ENCODE measurements at places on chromosomes 6 and 20.

GRCh38 chr6:30883685-30884520 lies at the start of gene DDR1:
TSS of gene DDR1 (plus strand) at chr6:30884519. CDS start at chr6:30888730, 4,211 bp downstream.
- peak; percentile 32 for DNase-seq

- DNase-seq = no peak
Observed at GRCh38 chr20:1472556-1473245, 6.1 kb upstream of the NSFL1C start.

DNA sequence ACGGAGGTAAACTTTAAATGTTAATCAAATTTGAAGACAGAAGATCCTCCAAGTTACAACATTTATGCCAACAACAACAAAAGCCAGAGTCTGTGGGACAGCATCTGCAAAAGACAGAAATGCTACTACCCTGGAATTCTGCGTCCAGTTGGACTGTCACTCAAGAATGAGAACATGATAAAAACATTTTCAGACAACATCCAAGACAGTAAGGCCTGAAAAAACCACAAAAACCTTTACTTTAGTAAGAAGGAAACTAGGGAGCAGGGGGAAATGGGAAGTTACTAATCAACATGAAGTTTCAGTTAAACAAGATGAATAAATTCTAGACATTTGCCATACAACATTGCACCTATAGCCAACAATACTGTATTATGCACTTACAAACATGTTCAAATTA lies 77.6 kb downstream of the MLIP start:
- no peak for DNase-seq

GRCh38 chr20:45933266-45934045 lies 1.0 kb upstream of the PCIF1 start:
- peak; percentile 75 for DNase-seq

DNA sequence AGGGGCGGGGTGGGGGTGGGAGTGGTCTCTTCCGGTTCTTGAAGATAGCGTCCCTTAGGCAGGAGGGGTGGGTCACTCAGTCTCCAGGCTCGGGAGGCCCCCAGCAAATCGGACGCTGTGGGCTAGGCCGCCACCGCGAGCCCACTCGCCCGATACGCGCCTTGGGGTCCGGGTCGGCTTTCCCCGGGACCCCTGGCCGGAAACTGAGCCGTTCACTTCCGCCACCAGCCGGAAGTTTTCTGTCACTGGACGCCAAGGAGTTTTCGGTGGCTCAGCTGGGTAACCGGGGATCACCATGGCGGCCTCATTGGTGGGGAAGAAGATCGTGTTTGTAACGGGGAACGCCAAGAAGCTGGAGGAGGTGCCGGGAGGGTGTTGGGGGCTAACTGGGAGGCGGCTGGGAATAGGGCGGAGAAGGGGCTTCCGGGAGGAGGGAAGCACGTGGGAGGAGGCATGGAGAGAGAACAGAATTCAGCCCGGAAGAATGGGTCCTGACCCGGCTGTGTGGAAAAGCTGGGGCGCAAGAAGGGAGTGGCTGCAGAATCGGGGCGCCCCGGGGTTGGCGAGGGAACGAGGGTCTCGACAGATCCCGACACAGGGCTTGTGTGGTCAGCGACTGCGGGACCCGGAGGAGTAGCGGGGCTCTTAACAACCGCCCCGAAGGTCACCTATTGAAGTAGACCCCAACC lies at the start of gene ITPA:
Gene ITPA (plus strand): TSS at position 242 of the 689 bp plus-strand sequence. CDS start 54 bp downstream, at position 296.
- peak; percentile 51 for DNase-seq

DNA sequence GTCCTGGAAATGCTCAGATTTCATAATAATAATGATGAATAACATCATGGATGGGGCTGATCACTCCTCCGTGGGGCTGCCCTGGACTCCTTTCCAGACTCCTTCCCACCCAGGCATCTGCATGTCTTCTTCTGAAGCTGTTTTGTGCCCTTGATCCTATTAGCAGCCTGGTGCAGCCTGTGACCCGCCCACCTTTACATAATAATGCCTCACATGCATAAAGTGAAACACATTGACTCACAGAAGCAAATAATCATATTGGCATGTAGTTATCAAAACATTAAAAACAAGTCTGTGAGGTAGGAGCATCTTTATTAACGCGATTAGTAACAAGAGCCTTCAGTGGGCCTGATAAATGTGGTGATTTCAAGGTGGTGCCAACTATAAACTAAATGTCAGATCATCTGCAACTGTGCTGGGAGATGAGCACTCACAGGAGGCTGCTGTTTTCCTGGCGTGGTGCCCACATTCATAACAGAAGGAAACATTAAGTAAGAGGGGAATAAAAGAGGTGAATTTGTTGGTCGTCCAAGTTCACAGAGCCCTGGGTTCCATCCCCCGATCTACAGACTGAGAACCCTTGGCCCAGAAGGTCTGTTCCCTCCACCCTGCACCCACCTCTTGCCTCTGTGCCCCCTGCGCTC lies 344.7 kb downstream of the CDH4 start:
- no peak for DNase-seq

DNA sequence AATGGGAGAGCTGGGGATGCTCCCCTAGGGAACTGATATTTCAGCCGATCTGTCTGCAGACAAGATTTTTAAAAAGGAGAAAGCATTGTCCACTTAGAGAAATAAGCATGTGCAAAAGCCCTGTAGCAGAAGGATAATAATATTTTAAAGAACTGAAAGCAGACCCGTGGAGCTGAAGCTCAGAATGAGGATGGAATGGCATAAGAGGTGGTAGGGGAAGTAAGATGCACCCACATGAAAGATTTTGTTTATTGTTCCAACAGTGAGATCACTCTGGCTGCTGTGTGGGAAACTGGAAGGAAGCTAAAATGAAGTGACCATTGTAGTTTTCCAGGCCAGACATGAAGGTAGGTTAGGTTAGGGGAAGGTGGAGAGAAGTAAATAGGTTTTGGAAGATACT lies 266.4 kb upstream of the PRDM1 start:
- no peak for DNase-seq

- DNase-seq = no peak
Observed at GRCh38 chr20:11814267-11814666, 103.4 kb upstream of the BTBD3 start.

DNA sequence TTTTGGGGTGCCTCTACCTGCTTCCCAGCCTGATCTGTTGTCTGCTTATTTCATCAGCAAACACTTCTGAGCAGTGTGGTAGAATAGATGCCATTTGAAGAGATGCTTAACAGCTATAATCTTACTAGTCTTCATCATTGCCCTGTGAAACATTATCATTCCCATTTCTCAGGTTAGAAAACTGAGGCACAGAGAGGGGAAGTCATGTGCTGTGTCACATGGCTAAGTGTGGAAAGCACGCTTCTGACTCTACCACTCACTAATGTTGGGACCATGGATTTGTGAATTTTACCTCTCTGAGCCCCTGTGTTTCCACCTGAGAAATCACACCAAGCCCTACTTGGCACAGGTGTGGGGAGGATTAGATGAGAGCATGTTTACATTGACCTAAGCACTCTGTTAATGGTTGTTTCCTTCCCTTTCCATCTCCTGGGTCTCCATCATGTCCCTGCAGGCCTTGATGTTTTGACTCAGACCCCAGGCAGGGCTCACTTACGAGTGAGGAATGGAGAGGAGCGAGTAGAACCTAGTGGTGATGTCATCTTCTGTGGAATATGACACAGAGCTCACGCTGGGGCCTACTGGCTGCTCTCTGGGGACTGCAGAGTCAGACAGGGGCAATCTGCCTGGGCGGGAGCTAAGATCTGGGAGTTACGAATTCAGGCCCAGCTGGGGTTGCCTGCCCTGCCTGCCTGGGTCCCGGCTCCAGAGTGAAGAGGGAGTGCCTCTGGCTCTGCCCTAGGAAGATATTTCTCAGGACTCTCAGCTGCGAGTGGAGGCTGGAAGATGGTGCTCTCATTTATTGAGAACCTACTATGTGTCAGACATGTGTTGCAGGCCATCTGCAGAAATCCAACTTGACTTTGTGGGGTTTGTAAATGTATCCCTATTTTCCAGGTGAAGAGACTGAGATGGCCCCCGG lies 64.3 kb downstream of the CDH22 start:
- DNase-seq = no peak

DNA sequence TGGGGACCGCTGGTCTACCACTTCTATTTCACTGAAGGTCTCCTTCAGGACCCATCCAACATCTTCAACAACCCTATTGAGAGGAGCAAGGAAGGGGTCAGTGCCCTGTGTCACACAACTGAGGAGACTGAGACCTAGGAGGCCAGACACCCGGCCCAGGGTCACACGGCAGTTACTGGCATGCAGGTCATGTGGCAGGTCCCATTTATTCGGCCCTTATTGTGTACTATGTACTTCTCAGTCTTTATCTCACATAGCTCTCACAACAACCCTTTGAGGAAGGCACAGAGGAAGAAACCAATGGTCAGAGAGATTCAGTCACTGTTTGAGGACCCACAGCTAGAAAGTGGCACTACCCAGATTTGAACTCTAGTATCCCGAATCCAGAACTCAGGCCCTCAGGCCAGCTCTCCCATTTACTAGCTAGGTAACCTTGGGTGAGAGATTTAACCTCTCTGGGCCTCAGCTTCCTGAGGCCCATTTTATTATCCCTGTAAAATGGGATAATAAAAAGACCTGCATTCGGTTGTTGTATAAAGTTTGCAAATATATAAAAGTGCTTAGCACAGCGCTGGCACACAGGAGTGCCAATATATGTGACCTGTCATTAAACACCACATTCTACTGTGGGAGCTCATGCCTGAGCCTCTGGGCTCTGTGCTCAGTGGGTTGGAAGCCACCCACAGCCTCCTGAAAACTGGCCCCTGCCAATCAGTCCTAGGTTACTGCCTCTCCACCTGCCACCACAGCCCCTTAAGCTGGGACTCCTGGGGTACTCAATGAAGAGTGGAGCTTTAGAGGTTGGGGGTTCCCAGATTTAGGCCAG lies 15.8 kb downstream of the TFEB start:
- no peak for DNase-seq

GRCh38 chr6:63787021-63787420 lies 151.4 kb downstream of the PHF3 start:
- no peak for DNase-seq

- no peak for DNase-seq
Observed at GRCh38 chr20:4220756-4221155, 205.4 kb upstream of the RNF24 start.

GRCh38 chr20:8547035-8547650 lies 415.1 kb downstream of the PLCB1 start:
- DNase-seq = no peak

- DNase-seq = no peak
Observed at GRCh38 chr6:148440016-148440415, 97.4 kb downstream of the SASH1 start.

DNA sequence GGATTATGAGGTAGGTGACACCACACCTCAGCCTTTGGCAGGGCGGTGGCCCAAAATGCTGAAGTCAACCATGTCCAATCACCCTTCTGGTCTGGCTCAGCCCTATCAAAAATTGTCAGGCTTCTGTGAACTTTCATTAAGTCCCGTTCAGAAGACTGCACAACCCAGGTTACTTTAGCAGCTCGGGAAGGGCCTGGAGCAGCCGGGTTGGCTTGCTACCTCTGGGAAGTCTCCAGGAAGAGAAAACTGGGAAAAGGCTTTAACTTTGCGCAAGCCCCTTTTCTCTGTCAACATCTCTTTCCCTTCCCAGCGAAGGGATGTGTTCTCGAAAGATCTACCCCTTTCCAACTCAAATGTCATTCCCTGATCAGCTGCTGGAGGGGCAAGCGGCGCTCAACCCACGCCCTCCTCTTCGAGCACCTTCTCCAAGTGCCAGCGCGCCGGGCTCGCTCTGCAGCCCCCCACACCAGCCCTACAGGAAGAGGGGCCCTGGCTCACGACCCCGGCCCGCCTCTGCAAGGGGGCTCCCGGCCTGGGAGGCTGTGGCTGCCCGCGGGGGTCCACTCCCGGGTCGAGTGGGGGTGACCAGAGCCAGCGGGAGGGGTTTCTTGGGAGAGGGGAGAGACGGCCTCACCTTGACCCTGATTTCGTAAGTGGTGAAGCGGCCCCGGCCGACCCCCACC lies 573 bp downstream of the SNX3 start:
- peak; percentile 35 for DNase-seq

GRCh38 chr6:145147981-145148749 lies 587.2 kb downstream of the EPM2A start:
- DNase-seq = no peak

DNA sequence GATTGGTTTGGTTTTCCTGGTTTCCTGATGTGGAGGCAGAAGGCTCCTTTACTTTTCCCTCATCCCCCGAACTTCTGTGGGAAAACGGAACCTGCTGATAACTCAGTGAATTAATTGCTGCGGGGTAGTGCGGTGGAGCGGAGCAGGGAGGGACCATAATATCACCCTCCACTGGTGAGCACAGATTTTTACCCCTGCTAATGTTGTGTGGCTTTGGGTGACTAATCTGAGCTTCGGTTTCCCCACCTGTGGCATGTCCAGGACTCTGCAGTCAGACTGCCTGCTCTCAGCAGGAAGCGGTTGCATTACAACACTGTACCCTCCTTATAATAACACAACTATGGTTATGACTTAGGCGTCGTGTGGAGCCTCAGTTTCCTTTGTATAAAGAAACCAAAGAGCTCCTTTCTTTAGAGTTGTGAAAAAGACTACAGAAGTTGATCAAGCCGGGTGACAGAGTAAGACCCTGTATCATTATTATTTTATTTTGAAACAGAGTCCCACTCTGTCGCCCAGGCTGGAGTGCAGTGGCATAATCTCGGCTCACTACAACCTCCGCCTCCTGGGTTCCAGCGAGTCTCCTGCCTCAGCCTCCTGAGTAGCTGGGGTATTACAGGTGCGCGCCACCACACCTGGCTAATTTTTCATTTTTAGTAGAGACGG lies 2.2 kb upstream of the ID1 start:
- no peak for DNase-seq

DNA sequence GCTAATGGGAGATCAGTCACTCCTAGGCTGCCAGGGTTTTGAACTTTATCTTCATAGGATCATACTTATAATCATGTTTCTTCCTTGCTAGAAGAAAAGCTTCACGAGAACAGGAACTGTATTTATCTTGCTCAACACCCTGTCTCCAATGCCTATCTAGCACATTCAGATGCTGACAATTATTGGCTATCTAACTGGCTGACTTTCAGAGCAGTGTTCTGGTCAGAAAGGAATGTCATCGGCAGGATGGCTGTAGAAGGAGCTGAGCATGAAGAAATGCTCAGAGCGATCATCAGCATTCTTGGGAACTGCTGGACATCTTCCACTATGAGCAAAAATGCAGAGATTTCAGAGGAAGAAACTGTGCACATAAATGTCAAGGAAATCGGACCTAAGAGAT lies 628.0 kb upstream of the NRSN1 start:
- DNase-seq = no peak

All from NCI-H748 treated with DMSO at 0.1 percent for 48 hours (cell line).